ENCODE measurements at places on chromosomes 3 and 15.
A peak's percentile ranks its signal among the peaks of the same experiment; 100 is the strongest.

DNA sequence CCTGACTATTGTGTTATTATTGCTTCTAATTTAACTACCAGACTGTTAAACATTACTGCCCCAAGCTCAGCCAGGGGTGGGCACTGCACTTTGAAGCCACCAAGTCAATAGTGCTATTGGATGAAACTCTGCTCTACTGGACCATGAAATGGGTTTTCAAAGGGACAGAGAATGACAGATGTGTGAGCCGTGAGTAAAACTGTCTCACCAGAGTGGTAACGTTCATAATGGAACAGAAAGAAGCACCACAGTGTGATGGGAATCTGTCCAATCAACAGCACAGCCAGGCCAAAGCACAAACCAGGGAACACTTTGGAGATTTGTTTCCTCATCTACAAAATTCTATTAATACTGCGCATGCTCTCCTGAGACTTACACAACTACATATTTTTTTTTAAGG, 171.8 kb upstream of the LPP start:
- no peak for DNase-seq

GRCh38 chr3:152197937-152198336, 70.8 kb upstream of the MBNL1 start:
- DNase-seq: no peak

GRCh38 chr3:31709005-31709404, 176.3 kb downstream of the STT3B start:
- DNase-seq: no peak

DNA sequence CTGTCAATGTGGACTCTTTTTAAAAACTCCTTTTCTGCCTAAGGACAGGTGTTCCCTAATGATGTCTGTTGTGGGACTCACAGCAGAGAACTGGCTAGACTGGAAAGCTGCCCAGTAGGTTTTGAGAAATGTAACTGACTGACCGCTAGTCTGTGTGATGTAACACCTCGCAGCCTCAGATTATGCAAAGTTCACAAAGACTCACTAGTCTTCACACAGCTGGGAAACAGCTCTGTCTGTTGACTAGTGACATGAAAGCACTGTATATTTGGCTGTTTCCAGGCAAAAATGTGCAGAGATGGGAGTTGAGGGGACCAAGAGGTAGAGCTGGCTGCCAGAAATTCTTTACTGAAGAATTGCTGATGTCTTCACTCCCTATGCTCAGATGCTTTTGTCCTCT, 10.3 kb downstream of the PDZRN3 start:
- no peak for DNase-seq

- no peak for DNase-seq
Measured at GRCh38 chr3:62161371-62161770, 212.0 kb downstream of the FEZF2 start.

DNA sequence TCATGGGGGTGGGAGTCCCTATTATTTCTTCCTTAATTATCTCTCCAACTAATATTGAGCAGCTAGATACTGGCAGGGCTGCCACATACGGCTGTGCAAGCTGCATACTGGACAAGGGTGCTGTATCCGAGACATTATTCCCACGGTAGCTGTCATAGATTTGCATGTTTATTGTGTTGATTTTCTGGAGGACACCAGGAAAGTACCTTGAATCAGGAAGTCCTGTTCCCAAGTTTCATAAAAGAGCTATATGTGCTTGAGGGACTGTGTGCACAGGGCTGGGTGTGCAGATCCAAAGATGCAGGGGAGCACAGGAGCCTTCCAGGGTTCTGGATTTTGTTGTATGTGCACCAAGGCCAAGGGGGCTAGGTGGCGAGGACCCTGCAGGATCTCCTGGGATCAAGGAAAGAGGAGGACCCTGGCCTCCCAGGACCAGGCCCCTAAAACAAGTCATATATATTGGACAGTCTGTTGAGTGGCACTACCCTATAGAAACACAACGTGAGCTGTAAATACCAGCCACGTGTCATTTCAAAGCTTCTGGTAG, 119.2 kb upstream of the ALDH1A3 start:
- no peak for DNase-seq

GRCh38 chr3:195177422-195178123, 93.4 kb downstream of the XXYLT1 start:
- no peak for DNase-seq

GRCh38 chr3:123583561-123583960, 1.3 kb downstream of the HACD2 start:
- no peak for DNase-seq

- DNase-seq: no peak
Measured at GRCh38 chr15:28891588-28891987, 5.8 kb downstream of the APBA2 start.

- DNase-seq: no peak
Measured at GRCh38 chr15:98853161-98853560, 154.4 kb downstream of the PGPEP1L start.

- no peak for DNase-seq
Measured at GRCh38 chr15:77550301-77551251, 82.1 kb downstream of the LINGO1 start.

GRCh38 chr3:58564456-58565160, 12.6 kb downstream of the FAM107A start:
- DNase-seq: no peak

DNA sequence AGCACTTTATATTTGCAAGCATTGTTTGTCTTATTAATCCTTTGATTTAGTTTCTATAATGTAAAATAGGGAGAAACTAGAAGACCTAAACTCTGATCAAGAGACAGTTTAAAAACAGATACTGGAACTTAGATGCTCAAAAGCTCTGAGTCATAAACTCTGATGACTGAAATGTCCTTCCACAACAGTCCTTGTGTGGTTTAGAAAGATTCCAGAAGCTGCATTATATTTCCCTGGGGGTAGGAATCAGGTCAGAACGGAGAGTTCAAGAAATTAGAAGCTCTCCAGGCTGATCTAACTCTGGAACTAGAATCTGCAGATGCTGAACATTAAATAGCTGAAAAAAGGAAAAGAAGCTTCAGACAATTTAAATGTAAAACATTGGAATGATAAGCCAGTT, 18.3 kb upstream of the ONECUT1 start:
- DNase-seq: no peak

DNA sequence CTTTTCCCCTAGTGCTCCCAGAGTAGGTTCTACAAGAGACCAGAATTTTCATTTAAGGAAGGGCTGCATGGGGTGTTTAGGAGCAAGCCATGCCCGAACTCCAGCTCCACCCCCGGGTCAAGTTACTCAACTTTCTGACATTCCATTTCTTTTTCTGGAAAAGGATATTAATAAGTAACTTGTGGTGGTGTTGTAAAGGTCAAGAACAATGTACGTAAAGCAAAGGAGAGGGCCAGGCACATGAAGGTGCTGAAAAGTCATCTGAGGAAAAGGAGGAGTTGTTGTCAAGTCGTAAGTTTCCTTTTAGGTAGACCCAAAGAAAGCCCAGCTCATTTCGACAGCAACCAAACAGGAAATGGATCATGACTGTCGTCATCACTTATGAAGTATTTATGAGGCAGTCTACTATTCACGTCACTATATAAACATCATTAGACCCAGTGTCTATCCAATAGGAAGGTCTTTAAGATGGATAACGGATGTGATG, 319.6 kb upstream of the IL12A start:
- DNase-seq: no peak

DNA sequence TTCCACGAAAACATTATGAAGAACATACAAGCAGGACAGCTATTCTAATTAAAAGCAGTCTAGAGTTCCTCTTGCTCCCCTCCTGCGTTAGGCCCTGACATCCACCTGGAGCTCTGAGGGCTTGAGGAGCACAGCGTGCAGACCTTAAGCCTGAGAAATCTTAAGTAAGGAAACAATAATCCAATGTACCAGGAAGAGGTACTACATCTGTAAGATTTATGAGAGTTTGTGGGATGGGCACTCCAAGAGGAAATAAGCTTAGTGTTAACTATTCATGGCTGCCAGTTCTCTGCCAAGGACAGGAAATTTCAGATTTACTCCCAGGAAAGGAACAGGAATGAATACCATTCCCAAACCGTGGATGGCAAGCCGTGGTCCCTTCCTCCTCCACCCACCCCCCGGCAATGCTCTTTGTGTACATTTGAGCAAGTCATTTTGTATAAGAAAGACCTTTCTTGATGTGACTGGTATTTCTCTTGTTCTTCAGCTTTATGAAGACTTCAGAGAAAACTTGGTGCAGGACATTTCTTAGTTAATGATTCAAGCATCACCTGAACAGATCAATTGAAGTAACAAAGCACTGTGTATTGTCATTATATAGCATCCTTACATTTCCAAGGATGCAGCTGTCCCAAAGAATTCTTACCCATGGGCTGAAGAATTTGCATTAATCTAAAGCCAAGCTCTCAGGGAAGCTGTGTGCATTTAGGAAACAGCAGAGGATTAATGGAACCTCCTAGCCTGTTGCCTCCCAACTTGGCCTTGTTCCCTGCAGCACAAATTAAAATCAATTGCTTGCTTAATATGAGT, 28.8 kb upstream of the VILL start:
- no peak for DNase-seq

DNA sequence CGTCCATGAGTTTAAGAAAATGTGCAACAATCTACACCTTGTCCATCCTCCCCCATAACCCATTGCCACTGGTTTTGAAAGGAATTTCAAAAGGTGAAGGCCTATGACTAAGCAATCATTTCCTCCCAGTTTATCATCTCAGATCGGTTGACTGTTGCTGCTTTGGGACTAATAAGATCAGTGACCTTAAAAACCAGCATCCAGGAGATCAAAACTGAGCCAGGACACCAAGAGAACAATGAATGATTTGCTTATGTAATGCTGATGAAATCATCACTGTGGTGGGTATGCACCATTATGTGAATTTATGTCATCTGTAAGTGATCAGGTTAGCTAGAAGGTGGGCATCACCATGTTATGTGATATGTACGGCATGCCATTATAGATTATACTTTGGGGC, 195.5 kb downstream of the SSR3 start:
- no peak for DNase-seq

GRCh38 chr3:95586754-95587153, 1227.6 kb upstream of the EPHA6 start:
- DNase-seq: no peak

GRCh38 chr3:7272203-7272602, 411.3 kb downstream of the GRM7 start:
- no peak for DNase-seq

DNA sequence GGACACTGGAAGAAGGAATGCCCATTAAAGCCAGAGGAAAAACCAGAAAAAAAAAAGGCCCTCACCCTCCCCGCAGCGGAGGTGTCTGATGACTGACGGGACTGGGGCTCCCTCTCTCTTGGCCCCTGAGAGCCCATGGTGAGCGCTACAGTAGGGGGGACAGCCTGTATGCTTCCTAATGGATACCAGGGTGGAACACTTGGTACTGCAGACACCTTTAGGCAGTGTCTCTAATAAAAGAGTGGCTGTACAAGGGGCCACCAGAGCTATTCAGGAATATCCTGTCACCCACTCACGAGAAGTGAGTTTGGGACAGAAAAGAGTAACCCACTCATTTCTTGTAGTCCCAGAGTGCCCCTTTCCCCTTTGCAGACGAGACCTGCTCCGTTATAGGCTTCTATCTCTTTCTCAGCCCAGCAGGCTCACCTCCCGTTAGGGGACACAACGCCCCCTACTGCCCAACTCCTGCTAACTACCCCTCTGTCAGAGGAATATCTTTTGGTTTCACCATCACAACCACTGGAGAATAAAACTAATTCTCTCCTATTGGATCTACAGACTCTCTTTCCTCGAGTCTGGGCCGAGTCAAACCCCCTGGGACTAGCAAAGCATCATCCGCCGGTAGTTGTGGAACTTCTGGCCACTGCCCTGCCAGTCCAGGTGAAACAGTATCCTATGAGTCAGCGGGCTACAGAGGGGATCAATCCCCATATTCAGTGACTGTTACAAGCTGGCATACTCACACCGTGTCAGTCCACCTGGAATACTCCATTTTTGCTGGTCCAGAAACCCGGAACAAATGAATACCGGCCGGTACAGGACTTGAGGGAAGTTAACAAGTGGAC, 40.8 kb downstream of the ZBTB11 start:
- DNase-seq: peak; percentile 35

DNA sequence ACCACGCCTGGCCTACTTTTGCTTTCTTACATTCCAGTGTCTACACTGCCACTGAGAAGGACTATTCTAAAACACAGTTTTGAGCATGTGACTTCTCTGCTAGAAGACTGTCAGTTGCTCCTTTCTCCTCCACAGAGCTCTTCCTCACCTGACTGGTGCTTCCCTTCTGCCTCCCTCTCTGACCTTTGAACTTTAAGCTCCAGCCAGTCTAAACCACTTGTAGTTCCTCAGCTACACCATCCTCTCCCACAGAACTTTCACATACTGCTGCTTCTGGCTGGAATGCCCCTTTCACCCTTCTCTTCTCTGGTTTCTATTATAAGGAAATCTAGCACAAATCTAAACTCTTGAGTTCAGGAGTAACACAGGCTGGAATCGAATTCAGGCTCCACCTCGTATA, 9.1 kb downstream of the NCEH1 start:
- DNase-seq: no peak

- DNase-seq: no peak
Measured at GRCh38 chr15:29311696-29312095, 42.1 kb upstream of the NSMCE3 start.

DNA sequence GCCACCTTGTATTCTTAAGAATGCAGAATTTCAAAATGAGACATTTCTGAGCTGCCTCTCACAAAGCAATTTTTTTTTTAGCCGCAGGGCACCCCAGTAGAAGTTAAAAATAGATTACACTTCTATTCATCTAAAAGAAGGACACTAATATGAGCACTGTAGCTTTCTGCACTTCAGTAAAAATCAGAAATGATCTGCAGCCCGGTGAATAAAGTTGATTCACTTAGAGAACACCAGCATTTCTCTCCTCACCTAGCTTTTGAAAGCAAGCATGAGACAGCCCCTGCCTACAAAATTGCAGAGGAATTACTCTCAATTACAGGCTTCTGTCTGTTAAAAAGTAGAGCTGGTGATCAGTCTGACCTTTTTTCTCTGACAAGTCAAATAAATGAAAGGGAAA, 1062.4 kb downstream of the FHIT start:
- DNase-seq: no peak

DNA sequence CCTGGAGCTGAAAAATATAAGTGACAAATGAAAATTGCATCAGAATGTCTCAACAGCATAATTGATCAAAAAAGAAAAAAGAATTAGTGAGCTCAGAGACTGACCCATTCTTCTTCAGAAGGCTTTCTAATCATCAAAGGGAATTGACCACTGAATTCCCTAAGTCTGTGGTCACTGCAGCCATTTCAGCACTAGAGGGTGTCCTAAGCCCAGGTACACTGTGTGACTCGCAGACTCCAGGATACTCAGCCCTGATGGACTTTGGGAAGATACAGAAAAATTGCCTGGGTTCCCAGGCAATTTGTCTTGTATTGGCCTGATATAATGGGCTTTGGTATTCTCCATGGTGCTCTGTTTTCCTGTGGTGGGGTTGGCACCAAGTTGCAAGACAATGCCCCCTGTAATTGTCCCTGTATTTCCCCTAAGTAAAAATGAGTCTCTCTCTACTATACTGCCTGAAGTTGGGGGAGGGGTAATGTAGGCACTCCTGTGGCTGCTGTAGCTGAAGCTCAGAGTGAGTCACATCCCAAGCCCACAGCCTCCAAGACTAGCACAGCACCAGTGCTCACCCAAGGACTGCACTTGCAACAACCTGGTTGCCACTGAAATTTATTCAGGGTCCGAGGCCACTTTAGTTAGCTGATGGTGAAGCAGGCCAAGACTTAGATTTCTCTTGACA, 256.0 kb upstream of the STAC start:
- DNase-seq: no peak

All from activated CD4-positive, alpha-beta T cell treated with anti-CD3 and anti-CD28 coated beads, Interleukin-2, amount 50 U/mL, for 24 hours (primary cell).